Mucosa of descending colon (tissue), 3 donors: ENCODE measurements at places on chromosomes 12 and 14. TPM values are rescaled to one million over a fixed set of nuclear protein-coding genes. Genes with fewer than 3 reads are reported as not detected.

- DNase-seq = no peak
These were observed 943.0 kb downstream of the GALC start for GRCh38 chr14:87049950-87050349.

- no peak for DNase-seq
These were observed 15.1 kb downstream of the GLRX5 start for GRCh38 chr14:95549656-95550585.

GRCh38 chr14:101103321-101103901 lies 199.9 kb upstream of the RTL1 start:
- no peak for DNase-seq

- DNase-seq = no peak
These were observed 81.8 kb downstream of the TTLL5 start for GRCh38 chr14:75742867-75743266.

- no peak for DNase-seq
These were observed 113.7 kb upstream of the NCOR2 start for GRCh38 chr12:124680863-124681778.

Gene CLEC4D
- total RNA-seq = not detected

Gene FBXL14
- 29.4 TPM for total RNA-seq

DNA sequence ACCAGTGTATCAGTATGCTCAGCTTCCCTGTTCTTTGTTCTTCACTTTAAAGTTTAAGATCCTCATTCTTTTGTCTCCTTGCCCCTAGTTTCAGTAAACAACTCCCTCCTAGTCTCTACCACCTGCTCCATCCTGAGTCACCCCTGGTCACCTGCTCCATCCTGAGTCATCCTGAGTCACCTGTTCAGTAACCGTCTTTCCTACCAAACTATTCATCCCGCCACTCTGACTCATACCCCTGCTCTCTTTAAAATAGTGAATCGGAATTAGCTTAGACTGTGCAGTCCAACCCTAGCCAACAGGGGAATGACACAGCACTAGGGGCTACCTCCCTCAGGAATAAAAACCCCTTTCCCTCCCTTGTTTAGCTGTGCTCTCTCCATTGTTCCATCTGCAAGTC lies 888.1 kb upstream of the MDGA2 start:
- DNase-seq = no peak

Gene AICDA
- not detected for total RNA-seq

DNA sequence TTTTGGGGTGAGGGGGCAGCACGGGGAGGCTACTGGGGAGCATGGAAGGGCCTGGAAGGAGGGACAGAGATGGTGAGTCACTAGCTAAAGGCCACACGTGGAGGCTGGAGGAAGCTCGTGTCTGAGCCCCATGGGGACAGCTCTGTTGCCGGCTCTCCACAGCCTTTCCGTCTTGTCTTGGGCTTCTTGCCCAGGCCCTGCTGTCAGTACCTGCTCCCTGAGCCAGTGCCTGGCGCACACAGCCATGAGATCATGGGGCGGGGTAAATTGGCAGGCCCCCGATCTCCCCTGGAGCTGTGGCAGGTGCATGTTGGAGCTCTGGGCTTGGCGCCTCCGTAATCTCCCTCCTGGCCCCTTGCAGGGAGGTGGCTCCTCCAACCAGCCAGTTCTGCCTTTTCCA lies 16.1 kb upstream of the KRT80 start:
- DNase-seq = peak; percentile 27

- DNase-seq = peak; percentile 57
These were observed 6.5 kb downstream of the C12orf43 start for GRCh38 chr12:121009741-121010140.

DNA sequence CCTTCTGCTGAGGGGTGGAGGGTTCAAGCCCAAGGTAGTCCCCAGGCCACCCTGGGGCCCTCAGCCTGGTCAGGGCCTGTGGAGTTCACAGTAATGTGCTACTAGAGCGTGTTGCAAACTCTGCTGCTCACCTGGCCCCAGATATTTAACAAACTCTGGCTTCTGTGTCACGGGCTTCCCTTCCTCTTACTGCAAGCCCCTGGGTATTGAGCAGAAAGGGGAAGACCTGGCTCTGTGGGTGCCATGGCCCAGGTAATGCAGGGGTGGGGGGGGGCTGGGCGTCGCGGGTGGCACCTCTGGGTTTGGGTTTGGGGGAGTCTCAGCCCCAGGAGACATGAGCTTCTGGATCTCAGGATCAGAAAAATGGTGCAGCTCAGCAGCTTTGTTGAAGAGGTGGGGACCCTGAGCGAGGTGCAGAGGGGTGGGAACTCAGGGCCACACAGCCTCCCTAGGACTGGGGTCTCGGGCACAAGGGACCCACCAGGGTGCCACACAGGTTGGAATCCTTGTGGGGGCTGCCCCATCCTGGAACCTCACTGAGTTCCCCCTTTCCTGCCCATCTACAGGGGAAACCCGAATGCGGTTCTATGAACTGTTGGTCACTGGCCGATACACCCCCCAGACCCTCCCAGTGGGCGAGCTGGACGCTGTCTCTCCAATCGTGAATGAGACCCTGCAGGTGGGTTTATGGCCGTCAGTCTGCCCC lies 4.0 kb downstream of the SETD1B start:
- DNase-seq = peak; percentile 50

DNA sequence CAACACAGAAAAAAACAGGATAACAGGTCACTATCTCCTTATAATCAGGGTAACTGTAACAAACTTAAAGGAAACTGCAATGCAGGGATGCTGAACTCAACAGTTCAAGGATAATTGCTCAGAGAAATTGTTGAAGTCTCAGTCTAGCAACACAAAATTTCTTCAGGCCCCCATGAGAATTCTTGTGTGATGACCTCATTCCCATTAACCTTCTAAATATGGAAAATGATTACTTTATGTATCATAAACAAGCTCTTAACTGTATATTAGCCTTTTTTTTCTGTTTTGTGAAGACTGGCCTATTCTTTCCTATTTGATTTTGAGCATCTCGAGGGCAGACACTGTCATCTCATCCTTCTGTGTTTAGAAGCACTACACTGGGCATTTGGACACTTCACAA lies 47.1 kb downstream of the IGF1 start:
- no peak for DNase-seq

Gene KRT83
- not detected for total RNA-seq

GRCh38 chr12:51883998-51884675 lies 3.8 kb upstream of the ANKRD33 start:
- DNase-seq = no peak

- no peak for DNase-seq
These were observed 13.5 kb downstream of the TBPL2 start for GRCh38 chr14:55426891-55427290.

GRCh38 chr14:89201645-89202044 lies 215.4 kb downstream of the FOXN3 start:
- DNase-seq = no peak

DNA sequence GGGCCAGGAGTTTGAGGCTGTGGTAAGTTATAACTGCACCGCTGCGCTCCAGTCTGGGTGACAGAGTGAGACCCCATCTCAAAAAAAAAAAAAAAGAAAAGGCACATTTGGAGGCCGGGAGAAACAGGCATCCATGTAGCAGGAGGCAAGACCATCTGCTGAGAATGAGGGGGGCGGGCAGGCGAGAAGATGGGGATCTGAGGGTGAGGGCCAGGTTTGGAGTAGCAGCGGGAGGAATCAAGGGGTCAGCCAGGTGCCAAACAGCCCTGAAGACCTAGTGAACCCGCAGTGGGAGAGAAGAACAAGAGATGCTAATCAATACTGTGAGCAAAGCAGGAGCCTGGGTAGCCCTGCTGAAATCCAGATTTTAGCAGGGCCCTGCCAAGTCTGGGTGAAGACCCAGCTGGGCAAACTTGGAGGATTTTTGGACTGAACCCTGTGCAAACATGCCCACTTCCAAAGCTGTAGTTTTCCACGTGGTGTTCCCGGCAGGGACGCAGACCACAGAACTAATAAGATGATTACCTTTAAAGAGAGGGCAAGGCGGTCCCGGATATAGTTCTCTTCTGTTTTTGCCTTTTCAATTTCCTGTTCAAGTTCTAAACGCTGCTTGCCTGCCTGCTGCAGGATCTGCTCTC lies 61.0 kb downstream of the NIN start:
- DNase-seq = no peak

DNA sequence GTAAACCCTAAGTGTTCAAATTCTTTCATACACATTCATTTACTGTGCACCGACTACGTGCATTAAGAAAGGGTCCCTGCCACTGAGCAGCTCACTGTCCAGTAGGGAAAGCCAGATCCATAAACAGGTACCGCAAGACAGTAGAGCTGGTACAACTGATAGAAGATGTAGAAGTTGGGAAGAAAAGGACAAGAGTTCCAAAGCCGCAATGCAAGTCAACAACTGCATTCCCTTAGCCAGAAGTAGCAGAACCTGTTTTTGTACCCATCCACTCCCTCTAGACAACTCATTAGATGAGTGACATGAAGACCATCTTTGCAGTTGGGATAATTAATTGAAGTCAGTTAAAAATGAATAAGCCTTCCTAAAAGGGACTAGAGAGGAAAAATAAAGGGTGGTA lies 1.3 kb downstream of the SENP1 start:
- DNase-seq = no peak

Gene PDE3A
- 84.1 TPM for total RNA-seq

Gene NPAS3
- 9.7 TPM for total RNA-seq

GRCh38 chr14:90559811-90560492 lies 163.1 kb downstream of the CALM1 start:
- no peak for DNase-seq

Gene FAM186B
- 0.63 TPM for total RNA-seq

- DNase-seq = no peak
These were observed 454.1 kb upstream of the DCN start for GRCh38 chr12:91636721-91637120.

GRCh38 chr14:70882776-70883492 lies 24.3 kb upstream of the PCNX1 start:
- DNase-seq = no peak
